ENCODE measurements at places on chromosomes 7 and 10. TPM values are rescaled to one million over a fixed set of nuclear protein-coding genes. Genes with fewer than 3 reads are reported as not detected.

COX15 gene
- 55.1 TPM for total RNA-seq

ICA1 gene
- total RNA-seq = 10.7 TPM

MBL2 gene
- 0.08 TPM for total RNA-seq

CD36 gene
- total RNA-seq = 13.4 TPM

ZNF786 gene
- total RNA-seq = 5.9 TPM

- no peak for DNase-seq
Measured at GRCh38 chr10:104434601-104435000, 81.0 kb downstream of the CFAP58 start.

DNA sequence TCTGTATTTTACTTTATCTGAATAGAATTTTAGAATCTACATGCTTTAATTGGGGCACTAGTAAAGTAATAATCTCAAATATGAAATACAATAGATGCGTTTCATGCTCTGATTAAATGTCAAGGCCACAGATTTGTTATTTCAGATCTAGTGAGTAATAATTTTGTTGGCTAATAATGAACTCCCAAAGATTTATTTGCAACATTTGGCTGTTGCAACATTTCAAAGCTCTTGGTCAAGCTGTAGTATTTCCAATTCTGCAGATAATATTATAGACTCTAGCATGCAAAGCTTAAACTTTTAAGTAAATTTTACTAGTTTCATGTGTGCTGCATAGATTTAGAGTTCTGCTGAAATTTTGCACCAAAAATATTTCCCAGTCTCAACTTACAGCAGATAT lies 16.7 kb downstream of the LRRN3 start:
- DNase-seq = no peak

DNA sequence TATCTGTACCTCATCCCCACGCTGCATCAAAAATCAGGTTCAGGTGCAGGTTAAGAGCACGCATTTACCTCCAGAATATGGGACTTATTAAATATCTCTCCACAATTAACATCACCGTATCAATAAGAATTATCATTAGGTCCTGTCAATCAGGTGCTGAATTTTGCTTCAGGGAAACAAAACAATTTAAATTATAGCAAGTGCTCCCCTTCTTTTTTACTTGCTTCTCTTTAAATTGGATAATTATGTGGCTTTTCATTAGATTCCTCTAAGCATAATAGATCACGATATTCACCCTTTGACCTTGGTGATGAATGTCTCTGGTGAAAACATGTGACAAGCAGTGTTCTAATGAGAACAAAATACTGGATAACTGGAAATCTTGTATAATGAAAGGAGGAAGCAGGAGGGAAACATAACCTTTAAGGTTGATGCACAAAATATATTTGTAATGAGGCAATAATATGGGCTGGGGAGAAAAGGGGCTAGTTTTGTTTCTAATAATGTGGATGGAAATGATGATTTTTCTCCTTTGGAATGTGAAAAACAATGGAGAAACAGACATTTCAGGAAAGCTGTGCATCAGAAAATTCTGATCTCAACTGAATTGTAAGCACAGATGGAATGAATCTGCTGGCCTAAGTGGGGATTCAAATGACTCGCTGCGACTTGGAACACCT lies 166.9 kb downstream of the SNX10 start:
- DNase-seq = no peak

DNA sequence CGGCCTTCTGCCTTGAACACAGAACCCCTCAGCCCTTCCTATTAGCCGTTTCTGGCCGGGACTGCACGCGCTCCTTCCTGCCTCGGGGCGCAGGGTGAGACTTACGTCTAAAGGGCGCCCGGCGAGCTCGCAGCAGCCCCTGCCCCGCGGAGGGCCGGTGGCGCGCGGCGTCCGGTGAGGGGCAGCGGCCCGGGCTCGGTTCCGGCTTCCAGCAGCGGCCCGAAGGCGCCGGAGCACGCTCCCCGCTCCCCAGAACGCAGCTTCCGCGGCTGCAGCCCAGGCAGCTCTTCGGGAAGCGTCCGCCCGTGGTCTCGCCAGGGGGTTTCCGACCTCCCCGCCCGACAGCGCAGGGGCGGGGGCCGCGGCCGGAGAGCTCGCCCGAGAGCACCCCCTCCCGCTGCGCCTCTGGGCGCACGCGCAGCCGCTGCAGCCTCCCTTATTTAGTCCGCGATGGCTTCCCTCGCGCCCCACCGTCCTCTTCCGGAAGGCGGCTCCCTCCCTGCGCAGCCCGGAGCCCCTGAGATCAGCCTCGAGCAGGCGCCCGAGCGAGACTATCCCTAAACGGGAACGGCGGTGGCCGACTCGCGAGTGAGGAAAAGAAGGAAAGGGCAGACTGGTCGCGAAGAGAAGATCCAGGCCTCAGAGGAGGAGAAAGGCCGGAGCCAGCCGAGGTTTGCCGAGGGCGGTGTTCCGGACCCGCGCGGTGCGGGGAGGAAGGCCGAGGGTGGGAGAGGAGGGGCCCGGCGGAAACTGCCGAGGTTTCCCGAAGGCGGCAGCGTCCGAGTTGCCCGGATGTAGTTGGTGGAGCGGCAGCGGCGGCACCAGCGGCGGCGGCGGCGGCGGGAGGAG lies at the start of gene WAC:
Gene WAC, plus strand, starts transcription at position 782 of the 849 bp plus-strand sequence. CDS start 462 bp downstream, outside the sequence.
- peak; percentile 96 for DNase-seq

DNA sequence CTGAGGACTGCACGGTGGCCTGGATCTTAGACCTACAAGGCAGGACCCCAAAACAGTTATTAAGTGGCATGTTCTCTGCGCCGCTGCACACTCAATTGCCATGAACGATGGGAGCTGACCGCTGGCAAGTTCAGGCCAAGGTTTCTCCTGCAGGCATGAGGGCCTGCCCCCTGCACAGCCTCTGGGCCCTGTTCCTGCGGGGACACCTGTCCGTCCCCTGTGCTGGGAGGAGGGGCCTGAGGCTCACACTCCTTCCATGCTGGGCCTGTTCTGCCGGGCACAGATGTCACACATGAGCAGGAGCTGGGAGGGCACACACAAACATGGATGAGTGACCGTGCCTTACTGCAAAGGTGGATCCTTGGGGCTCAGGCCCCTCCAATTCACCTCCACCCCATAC lies 90.0 kb downstream of the PTPRN2 start:
- DNase-seq = no peak

DNA sequence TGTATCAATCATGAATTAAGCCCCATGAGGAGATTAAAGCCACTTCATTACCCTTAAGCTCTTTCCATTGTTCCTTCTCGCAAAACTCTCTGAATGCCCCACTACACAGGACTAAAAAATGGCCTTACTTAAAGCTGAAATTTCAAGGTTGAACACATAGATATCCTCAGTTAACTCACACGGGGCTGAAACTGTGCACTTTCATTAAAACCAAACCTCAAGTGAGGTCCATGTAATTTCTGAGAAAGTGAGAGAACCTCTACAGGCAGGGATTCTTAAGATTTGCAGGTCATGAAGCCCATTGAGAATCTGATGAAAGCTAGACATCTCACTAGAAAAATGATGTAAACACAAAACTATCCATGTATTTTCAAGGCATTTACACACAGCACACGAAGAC lies 15.9 kb downstream of the DENND11 start:
- DNase-seq = no peak

- no peak for DNase-seq
Measured at GRCh38 chr10:69421611-69422308, 5.0 kb upstream of the TACR2 start.

GRCh38 chr7:50662041-50662694 lies 97.0 kb upstream of the DDC start:
- no peak for DNase-seq

DNA sequence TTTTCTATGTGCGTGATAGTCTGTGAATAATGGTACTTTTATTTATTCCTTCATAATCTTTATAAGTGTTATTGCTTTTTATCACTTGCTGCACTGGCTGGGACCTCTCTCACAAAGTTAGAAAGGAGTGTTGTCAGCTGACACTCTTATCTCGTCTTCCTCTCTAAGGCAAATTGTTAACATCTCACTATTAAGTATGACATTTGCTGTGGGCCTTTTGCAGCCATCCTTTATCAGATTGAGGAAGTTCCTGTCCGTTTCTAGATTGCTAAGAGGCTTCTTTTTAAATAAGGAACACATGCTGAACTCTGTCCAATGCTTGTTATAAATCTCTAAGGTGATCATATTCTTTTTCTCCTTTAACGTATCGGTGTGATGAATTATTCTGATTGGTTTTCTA lies 27.4 kb upstream of the DIP2C start:
- DNase-seq = no peak

Measured in adrenal gland (tissue), 19 donors.